ENCODE measurements at places on chromosomes 6 and 20.
A peak's percentile ranks its signal among the peaks of the same experiment; 100 is the strongest.

GRCh38 chr6:134266776-134267175 lies 51.1 kb downstream of the SGK1 start:
- DNase-seq = no peak

DNA sequence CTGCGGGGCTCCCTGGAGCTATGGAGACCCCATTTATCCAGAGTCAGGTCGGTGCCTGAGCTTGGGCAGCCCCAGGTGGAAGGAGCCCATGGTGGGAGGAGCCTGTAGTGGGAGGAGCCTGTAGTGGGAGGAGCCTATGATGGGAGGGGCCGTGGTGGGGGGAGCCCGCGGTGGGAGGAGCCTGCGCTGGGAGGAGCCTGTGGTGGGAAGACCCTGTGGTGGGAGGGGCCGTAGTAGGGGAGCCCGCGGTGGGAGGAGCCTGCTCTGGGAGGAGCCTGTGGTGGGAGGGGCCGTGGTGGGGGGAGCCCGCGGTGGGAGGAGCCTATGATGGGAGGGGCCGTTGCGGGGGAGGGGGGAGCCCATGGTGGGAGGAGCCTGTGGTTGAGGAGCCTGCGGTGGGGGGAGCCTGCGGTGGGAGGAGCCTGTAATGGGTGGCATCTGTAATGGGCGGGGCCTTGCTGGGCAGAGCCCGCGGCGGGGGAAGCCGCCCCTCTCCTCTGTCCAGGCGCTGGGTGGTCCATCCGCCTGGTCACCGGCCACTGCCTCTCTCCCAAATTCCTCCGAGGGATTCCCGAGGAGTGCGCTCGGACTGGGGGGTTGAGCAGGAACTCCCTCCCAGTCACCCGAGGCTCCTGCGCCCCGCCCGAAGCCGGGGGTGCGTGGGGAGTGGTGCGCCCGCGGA lies 567 bp upstream of the FNDC11 start:
- DNase-seq = peak; percentile 15

- no peak for DNase-seq
Measured at GRCh38 chr6:143507358-143508145, 4.0 kb downstream of the FUCA2 start.

GRCh38 chr20:1273366-1273765 lies 7.3 kb downstream of the SNPH start:
- no peak for DNase-seq

GRCh38 chr20:34951652-34952051 lies 4.0 kb downstream of the GSS start:
- DNase-seq = no peak

GRCh38 chr6:82095091-82095490 lies 152.5 kb downstream of the IBTK start:
- DNase-seq = no peak

- DNase-seq = no peak
Measured at GRCh38 chr20:53085720-53086119, 113.6 kb downstream of the TSHZ2 start.

DNA sequence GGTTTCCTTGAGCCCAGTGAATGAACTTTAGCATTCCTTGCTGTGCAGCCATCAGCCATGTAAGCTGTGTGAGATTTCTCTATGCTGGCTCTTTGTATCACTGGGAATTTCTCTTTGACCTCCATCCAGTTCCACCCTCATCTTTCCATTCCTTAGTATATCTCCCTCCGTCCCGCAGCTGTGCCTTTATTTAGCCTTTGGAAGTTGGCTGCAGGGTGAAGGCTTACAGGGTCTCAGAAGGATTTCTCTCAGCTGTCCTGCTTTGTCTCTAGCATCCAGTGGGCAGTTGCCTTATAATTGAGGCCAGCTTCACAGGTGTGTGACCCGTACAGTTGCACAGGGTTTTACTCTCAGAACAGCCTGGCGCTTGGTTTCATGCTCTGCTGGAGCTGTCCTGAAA lies 144.3 kb downstream of the PXDC1 start:
- DNase-seq = no peak

DNA sequence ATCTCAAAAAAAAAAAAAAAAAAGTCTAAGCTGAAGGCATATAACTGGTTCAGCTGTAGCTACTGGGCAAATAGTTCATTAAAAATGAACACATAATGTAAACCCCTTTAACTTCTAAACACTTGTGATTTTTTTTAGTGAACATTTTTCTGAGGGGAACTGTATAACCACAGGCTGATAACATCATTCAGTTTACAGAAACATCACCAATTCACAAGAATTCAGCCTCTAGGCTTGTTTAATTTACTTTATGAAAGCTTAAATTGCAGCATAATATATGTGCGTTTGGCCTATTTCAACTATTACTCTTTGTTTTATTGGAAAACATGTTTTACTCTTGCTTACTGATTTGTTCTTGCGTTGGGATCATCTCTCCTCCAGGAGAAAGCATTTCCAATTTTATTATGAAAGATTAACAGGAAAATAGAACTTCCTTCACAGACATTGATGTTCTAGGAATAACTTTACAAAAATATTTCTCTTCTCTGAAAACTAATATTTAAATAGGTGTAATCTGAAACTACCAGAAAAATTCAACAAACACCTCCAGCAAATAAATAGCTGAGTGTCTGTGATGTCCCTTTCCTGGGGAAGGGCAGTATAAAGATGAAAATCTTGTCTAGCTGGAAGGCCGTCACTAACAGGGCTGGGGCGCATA lies 284.5 kb downstream of the UST start:
- DNase-seq = no peak

DNA sequence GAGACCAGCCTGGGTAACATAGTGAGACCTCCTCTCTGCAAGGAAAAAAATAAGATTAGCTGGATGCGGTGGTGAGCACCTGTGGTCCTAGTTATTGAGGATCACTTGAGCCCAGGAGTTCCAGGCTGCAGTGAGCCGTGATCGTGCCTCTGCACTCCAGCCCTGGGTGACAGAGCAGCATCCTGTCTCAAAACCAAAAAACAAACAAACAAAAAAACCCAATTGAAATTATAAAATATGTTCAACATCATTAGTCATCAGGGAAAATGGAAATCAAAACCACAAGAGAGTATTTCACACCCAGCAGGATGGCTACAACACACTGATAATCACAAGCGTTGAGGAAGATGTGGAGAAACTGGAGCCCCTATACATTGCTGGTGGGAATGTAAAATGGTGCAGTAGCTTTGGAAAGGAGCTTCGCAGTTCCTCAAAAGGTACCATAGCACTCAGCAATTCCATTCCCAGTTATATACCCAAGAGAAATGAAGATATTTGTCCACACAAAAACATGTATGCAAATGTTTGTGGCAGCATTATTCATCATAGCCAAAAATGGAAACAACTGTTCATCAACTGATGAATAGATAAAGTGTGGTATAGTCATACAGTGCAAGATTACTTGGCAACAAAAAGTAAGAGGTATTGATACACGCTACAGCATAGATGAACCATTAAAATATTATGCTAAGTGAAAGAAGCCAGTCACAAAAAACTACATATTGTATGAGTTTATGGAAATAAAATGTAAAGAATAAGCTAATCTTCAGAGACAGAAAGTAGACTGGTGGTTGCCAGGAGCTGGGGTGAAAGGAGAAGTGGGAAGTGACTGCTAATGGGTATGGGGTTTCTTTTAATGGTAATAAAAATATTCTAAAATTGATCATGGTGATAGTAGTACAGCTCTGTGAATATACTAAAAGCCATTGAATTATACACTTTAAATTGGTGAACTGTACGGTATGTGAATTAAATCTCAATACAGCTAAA lies 38.7 kb upstream of the RIPOR2 start:
- DNase-seq = no peak

DNA sequence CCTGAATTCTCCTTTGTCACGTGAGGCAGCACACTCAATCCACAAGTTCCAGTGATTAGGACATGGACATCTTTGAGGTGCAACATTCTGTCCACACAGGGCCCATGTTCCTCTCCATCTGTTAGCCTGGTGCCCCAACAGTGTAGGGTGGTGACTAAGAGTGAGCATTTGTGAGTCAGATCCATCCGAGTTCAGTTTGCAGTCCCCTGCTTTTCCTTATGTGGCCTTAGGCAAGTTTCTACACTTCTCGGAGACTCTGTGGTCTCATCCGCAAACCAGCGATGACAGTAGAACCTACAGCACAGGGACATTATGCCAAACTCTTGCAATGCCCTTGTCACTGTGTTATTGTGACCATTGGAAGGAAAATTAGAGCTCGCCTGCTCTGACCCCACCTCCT lies 178.7 kb upstream of the CDH4 start:
- no peak for DNase-seq

- DNase-seq = no peak
Measured at GRCh38 chr6:81857812-81858211, 105.3 kb upstream of the TENT5A start.

- no peak for DNase-seq
Measured at GRCh38 chr6:35739645-35740524, 3.1 kb downstream of the ARMC12 start.

- no peak for DNase-seq
Measured at GRCh38 chr20:7195704-7196103, 428.2 kb downstream of the BMP2 start.

- no peak for DNase-seq
Measured at GRCh38 chr6:39791850-39792539, at the start of gene DAAM2. Gene DAAM2, plus strand, starts transcription at chr6:39792376. Its CDS starts 63,927 bp downstream, at chr6:39856303.

DNA sequence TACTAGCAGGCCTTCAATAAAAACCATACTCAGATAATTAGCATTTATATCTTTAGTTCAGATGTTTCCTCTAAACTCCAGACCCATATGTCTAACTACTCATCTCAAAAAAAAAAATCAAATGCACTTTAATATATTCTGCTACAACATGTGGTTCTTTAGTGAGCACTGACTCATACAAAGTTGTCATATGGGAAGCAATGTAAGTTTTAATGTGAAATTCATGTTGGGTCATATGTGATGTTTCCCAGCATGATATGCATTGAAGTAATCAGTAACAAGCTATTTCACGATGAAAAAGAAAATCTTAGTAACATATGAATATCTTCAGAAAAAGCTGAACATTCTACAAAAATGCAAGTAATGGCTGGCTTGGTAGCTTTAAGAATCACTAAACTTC lies 859.7 kb upstream of the ADGRB3 start:
- no peak for DNase-seq

DNA sequence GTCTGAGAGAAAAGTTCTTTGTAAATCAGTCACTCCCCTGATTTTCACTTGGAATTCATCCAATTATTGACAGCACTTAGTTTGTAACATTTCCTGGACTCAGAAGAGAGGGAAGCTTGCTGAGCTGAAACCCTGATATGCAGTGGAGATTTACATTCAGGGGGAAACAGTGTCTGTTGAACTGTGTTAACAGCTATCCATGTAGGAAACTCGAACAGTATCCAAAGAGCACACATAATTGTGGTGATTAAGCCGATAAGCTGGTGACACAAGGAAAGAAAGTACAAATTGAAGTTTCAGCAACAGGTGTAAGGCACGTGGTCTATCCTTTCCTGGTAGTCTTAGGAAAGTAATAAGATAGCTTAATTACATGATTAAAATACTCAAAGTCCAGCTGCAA lies 78.1 kb upstream of the FLRT3 start:
- no peak for DNase-seq

- DNase-seq = no peak
Measured at GRCh38 chr6:129493354-129493902, 216.5 kb downstream of the ARHGAP18 start.

- DNase-seq = no peak
Measured at GRCh38 chr6:40844246-40844645, 194.8 kb downstream of the UNC5CL start.

DNA sequence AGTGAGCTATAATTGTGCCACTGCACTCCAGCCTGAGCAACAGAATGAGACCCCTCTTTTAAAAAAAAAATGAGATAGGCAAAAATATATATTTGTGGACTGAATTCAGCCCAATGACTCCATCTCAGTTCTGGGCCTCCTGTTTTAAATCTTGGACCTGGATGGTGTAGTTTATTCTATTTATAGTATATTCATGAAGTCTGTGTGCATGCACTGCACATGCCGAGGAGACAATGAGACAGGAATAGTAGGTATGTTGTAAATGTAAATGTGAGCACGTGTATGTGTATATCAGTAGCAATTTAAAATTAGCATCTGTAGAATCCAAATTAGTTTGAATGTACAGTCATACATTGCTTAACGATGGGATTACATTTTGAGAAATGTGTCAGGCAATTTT lies 91.0 kb downstream of the TBC1D7 start:
- no peak for DNase-seq

DNA sequence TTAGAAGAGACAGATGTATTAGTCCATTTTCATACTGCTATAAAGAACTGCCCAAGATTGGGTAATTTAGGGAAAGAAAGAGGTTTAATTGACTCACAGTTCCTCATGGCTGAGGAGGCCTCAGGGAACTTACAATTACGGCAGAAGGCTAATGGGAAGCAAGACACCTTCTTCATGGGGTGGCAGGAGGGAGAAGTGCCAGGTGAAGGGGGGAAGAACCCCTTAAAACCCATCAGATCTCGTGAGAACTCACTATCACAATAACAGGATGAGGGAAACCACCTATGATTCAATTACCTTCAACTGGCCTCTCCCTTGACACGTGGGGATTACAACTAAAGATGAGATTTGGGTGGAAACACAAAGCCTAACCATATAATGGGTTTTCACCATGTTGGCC lies 28.9 kb upstream of the PNRC1 start:
- no peak for DNase-seq

GRCh38 chr6:106469882-106470281 lies 109.4 kb downstream of the CRYBG1 start:
- no peak for DNase-seq

DNA sequence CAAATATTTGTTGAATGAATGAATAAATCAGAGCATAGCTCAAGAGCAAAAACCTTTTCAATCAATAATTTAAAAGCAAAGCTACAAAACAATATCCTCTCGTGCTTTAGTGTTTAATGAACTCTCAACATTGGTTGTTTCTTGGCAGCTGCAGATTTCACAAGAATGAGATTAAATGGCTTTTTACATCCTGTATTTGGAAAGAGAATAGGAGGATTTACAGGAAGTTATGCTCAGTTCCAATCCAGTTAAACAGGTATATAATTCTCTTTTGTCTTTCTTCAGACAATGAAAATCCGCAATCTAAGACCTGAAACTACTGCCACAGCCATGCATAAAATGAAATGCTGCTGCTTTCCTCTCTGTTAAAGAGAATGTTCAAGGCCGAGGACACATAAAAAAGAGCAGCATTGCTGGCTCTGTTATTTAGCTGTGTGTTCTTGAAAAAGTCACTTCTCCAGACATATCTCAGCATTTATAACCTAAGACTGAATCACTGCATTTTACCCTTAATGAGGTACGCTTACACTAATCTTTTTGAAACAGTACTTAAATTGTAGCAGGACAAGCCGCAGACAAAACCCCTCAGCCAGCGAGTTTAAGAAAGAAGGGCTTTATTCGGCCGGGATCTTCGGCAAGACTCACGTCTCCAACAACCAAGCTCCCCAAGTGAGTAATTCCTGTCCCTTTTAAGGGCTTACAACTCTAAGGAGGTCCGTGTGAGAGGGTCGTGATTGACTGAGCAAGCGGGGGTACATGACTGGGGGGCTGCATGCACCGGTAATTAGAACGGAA lies 3.6 kb downstream of the C6orf52 start:
- DNase-seq = no peak
